CD8-positive, alpha-beta T cell (primary cell): ENCODE measurements at places on chromosomes 11 and 22. TPM values are rescaled to one million over a fixed set of nuclear protein-coding genes. Genes with fewer than 3 reads are reported as not detected.

Gene BRD1
- 167 TPM for total RNA-seq

Gene TRIM29
- total RNA-seq, result not detected

Gene PPP2R1B
- total RNA-seq, result 53.8 TPM

Gene CNGA4
- total RNA-seq, result 0.17 TPM

Gene PGR
- not detected for total RNA-seq

Gene TRIM51
- total RNA-seq, result not detected

Gene CATSPERZ
- not detected for total RNA-seq

Gene OR10D3
- total RNA-seq, result not detected

Gene PTPN5
- total RNA-seq, result not detected

Gene NUP160
- total RNA-seq, result 38.6 TPM

Gene PARVG
- total RNA-seq, result 124 TPM

Gene SYT7
- not detected for total RNA-seq

Gene ABCG4
- total RNA-seq, result not detected

GRCh38 chr22:34434371-34434770, 514.1 kb upstream of the LARGE1 start:
- no peak for DNase-seq

- no peak for DNase-seq
Observed at GRCh38 chr11:134841411-134841810, 429.4 kb upstream of the B3GAT1 start.

DNA sequence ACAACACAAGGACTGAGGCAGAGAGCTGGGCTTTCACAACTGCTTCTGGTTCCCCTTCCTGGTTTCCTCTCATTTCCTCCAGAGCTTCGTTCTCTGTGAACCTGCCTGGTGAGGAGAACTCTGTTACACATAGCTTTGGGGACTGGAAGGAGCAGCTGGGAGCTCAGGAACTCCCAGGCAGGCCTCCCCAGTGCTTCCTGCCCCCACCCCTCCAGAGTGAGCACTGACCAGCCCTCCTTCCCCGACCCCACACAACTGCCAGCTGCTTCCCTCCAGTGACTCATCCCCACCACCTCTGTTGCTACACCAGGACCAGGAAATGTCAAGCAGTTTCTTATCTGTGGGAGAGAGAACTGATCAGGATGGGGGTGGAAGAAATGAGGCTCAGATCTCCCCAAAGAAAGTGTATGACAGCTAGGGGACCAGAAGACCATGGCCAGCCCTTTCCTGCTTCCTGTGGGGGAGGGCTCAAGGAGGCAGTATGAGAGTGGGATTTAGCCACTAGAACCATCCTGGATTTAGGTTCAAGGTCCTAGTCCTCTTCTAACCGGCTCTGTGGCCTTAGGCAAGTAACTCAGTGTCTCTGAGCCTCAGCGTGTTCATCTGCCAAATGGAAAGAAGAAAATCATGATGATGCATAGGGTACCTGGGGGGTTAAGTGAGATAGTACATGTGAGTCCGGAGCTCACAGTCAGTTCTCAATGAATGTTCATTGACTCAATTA, 4.5 kb upstream of the TP53I11 start:
- no peak for DNase-seq

DNA sequence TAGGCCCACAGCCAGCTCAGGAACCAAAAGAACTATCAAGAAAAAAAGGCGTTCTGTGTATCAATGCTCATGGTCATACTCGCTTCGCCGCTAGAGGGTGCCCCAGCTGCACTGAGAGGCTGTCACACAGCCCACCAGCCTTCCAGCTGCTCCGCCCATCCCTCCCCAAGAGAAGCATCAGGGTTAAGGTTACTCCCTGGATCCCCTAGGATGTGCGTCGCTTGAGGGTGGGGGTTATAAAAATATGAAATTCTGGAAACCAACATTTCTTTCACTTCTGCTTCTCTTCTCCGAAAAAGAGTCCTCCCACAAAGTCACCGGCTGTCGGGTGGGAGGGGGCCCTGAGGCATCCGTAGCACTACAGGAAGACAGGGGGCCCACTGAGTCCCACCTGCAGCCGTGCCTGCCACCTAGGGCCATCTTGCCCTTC, 1.7 kb downstream of the CBX6 start:
- peak; percentile 91 for DNase-seq

- DNase-seq, result no peak
Observed at GRCh38 chr11:123549926-123550917, 104.2 kb downstream of the SCN3B start.

- no peak for DNase-seq
Observed at GRCh38 chr11:10272132-10272531, 21.9 kb downstream of the SBF2 start.

- DNase-seq, result no peak
Observed at GRCh38 chr11:108774037-108774730, 109.3 kb downstream of the DDX10 start.

DNA sequence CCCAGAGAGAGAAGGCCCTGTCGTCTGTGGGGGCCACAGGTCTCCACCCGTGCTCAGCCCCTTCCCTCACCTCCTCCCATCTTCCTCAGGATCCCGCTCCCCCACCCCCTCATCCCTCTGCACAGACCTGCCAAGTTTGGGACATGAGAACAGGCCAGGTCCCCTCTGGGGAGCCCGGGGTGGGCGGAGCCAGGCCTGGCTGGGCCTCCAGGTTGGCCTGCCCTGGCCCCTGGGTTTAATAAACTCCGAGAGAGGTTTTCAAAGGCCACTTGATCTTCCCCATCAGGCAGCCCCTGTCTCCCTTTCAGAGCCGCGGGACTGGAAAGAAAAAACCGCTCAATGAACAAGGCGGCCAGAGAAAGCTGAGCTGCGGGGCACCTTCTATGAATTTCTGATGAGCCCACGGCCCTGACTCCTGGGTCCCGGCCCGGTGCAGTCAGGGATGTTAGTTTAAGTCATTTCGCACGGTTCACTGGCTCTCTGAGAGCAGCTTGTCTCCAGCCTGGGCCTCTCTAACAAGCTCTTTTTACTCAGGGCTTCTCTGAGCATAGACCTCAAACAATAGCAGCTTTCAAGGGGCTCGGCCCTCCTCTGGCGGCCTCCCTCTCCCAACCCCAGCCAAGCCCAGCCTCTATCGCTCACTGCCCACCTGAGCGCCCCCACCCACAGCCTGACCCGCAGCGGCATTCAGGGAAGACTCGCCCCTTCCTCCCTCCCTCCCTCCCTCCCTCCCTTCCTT, 64.8 kb downstream of the RPUSD4 start:
- no peak for DNase-seq

GRCh38 chr22:36702842-36703215, 723 bp downstream of the CACNG2 start:
- DNase-seq, result no peak

DNA sequence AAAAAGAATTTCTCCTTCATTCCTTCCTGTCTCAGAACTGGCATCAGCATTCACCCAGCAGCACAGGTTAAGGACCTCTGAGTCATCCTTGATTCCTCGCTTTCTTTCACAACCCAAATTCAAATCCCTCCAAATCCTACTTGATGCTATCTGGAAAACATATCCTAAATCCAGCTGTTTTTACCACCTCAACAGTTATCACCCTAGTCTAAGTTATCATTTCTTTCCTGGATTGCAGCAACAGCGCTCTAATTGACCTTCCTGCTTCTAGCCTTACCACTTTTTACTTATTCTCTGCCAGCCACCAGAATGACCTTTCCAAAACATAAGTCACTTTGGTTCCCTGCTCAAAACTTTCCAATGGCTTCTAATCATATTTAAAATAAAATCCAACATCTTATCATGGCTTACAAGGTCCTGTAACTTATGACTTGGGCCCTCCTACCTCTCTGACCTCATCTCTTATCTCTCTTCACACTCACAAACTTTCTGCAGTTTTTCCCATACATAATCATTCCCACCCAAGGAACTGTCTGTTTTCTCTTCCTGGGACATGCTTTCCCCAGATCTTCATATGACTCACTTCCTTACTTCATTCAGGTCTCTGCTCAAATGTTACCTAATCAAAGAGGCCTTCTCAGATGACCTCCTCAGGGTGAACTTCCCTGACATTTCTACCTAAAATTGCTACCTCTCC, 119.4 kb downstream of the TTC28 start:
- DNase-seq, result no peak

GRCh38 chr11:61958590-61958989, 8.4 kb downstream of the BEST1 start:
- DNase-seq, result no peak

DNA sequence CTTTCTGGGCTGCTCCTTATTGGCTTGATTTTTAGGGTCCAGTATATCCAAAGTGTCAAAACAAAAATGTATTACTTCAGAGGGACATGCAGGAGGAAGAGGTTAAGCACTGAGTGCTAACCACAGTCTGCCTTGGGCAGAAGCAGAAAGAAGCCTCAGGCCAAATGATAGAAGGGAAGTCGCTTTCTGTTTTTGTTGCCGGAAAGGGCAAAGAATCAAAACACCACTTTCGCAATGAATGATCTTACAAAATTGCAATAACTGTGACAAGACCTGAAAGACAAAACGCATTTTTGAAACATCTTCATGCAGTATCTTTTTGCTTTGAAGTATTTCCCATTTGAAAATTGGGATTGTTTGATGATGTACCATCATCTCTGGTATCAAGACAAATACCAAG, 70.1 kb upstream of the PICALM start:
- DNase-seq, result peak; percentile 30

- DNase-seq, result no peak
Observed at GRCh38 chr22:39645532-39645931, 75.0 kb downstream of the CACNA1I start.

DNA sequence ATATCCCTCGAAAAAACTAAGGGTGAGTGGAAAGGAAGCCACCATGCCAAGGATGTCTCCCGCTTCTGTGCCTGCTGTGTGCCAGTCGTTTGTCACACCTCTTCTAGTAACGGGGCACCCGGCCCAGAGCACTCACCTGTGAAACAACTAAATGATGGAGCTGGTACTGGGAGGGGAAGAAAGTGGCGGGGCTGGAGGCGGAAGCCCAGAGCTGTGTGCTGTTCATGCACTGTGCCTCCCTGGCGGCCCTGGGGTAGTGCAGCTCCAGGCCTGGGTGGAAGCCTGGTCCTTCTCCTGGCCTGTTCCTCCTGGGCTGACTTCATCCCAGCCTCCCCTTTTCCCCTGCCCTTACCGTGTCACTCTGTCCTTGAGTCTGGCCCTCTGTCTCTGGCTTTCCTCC, 130.2 kb downstream of the CEP164 start:
- no peak for DNase-seq

- DNase-seq, result peak; percentile 30
Observed at GRCh38 chr11:114340311-114341131, 44.3 kb downstream of the NNMT start.

DNA sequence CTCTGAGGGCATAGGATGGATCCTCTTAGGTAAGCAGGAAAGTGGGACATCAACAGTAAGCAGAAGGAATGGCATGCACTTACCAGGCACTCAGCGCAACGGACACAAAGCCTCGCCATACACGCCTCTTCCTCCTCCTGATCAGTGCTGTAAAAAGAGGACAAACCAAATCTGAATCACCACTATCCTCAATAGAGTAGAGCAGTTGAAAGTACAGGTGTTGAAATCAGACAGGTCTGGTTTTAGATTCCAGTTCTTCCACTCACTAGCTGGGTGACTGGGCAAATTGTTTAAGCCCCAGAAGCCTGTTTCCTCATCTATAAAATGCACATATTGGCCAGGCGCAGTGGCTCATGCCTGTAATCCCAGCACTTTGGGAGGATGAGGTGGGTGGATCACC, 8.6 kb upstream of the JAML start:
- DNase-seq, result no peak

DNA sequence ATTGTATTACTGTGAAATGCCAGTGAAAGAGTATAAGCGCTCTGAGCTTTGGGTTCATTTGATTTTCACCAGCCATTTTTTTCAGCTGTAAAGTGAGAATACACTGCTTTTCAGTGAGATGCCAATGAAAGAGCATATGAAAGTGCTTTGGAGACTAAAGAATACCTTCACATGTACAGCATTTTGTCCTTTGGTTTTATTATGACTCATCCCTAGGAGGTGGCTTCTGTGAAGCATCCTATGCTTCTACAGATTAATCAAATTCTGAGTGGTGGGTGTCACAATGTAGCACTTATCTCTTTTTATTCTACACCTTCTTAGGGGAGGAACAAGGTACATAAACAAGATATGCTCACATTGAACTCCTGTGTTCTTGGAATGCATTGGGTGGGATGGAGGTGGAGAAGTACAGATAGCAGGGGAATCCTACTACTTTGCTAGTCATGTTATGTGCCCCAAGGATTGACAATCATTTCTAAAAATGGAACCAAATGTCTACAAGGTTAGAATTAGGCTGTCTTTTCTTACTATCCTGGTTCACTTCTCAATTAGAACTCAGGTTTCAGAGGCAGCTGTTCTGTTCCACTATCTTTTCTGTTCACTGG, 18.7 kb downstream of the TRIM44 start:
- no peak for DNase-seq

DNA sequence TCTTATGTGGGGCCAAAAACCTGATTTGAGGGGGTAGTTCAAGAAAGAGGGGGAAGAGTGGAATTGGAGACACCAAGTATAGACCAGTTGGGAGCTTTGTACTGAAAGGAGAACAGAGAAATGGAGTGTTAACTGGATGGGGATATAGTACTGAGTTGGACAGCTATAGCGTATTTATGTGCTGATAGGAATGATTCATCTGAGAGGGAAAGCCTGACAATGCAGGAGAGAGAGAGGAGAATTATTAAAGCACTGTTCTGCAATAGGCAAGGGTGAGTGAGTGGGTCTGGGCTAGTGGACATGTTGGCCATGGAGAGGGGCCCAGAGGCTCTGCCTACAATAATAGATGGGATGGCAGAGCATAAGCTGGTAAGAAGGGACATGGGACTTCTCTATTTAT, 52.9 kb upstream of the PITPNB start:
- no peak for DNase-seq

- no peak for DNase-seq
Observed at GRCh38 chr11:10309163-10310093, 4.6 kb downstream of the ADM start.

GRCh38 chr11:61901397-61901796, 10.1 kb upstream of the FADS3 start:
- no peak for DNase-seq

GRCh38 chr11:1146365-1146764, 11.4 kb upstream of the MUC5AC start:
- no peak for DNase-seq

DNA sequence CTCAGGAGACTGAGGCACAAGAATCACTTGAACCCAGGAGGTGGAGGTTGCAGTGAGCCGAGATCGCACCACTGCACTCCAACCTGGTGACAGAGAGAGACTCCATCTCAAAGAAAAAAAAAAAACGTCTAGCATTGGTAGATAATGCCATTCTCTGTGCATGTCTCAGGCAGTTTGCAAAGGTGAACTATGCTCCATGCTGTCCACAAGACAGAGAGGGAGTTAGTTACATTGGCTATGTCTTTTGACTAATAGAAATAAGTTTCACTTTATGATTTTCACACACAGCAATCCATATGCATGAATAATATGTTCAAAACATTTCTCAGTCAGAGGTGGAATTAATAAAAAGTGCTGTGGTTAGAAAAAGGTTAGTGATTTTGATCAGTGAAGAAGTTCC, 591.4 kb downstream of the ETS1 start:
- no peak for DNase-seq
